ENCODE measurements at places on chromosomes 16 and 17.
A peak's percentile ranks its signal among the peaks of the same experiment; 100 is the strongest.

DNA sequence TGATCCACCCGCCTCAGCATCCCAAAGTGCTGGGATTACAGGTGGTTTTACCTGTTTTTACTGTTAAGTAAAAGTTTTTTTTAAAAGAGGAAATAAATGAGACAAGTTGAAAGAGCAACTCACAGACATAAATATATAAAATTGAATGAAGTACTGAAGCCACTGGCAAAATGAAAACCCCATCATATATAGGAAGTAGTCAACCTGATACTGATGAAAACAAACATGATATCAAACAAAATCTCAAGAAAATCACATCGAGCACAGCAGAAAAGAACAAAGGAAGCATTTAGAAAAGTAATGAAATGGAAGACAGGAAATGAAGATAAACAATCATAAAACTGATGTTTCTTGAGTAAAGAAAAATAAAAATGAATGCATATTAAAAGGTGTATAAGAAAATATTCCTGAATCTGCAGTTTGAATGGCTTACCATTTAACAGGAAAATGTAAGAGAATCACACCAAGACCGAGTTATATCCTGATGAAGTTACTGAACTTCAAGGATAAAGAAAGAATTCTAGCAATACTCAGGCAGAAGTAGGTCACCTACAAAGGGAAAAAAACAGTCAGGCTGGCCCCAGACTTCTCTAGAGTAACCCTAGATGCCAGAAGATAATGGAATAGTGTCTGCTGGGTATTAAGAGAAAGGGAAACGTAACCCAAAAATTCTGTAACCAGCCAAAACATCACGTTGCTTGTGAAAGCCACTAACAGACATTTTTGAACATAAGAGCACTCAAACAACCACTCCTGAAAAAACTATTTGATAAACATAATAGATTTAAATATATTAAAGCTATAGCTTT, 31.5 kb downstream of the UBE2G1 start:
- peak; percentile 33 for DNase-seq

- no peak for DNase-seq
Observed at GRCh38 chr17:74633326-74633725, 9.8 kb upstream of the CD300E start.

DNA sequence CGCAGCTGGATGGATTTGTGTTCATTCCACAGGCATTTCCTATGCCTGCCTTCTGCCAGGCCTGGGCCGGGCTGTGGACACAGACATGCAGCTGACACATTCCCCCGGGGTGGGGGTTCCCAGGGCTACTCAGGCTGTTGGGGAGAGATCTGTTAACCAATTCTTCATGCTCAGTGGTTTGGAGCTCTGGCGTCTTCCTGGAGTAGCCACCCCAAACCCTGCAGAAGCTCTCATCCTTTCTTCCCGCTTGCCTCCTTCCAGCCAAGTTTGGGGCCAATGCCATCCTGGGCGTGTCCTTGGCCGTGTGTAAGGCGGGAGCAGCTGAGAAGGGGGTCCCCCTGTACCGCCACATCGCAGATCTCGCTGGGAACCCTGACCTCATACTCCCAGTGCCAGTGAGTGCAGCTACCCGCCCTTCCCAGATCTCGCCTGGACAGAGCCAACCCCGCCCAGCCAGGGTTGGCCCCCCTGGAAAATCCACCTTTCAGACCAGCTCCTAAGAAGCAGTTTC, 2.6 kb downstream of the ENO3 start:
- DNase-seq: no peak

DNA sequence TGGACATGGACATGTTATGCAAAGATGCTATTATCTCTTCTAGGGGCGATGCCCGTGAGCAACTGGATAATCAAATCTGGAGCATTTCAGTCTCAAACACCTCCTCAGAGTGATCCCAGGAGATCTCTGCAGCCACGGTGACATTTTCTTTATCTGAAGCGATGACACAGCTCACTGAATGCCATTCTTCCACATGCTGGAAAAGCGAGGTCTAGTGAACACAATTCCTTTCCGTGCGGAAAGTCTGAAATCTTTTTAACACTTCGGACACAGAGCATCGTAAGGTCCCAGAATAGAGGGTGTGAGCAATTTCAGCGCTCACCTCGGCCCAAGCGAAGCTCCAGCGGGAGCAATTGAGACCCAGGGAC, 531 bp upstream of the HASPIN start:
- no peak for DNase-seq

DNA sequence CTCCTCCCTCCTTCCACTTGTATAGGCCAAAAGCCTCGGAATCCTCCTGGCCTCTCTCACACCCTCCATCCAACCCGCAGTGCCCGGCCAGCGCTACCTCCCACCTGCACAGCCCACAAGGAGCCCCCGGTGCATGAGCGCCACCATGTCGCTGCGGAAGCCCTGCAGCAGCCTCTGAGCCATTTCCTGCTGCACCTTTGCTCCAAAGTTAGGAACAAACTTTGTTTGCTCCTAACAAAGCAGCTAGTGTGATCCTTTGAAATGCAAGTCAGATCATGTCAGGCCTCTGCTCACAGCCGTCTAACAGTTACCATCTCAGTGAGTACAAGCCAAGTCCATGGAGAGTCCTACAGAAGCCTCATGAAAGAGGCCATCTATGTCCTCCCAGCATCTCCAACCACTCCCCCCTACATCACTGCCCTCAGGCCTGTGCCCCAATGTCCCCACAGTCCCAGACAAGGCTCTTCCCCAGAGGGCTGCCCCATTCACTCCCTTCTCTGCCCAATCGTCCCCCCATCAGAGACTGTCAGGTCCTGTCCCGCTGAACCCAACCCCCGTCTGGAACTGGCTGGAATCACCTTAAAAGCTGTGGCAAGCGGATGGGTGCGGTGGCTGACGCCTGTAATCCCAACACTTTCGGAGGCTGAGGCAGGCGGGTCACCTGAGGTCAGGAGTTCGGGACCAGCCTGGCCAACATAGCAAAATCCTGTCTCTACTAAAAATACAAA, 7.5 kb downstream of the DCAKD start:
- DNase-seq: no peak

- no peak for DNase-seq
Observed at GRCh38 chr17:81825841-81826466, 7.1 kb downstream of the MCRIP1 start.

- DNase-seq: no peak
Observed at GRCh38 chr17:29066047-29066446, 23.1 kb downstream of the PIPOX start.

DNA sequence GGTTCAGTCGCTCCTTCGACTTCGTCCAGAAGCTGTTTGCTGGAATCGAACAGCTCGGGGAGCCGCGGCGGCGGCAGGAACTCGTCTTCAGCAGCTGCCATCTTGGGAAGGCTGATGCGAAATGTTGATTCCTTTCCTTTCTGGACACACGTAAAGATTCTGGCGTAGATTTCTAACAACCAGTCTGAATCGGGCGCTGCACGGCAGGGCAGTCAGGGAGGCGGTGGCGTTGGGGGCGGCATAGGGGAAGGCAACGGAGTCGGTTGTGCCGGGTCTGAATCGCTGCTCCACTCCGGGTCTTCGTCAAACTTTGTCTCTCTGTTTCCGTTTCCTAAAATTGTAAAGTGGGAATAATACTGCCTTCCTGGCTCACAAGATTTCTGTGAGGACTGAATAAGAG, 30.3 kb downstream of the TEX14 start:
- DNase-seq: no peak

DNA sequence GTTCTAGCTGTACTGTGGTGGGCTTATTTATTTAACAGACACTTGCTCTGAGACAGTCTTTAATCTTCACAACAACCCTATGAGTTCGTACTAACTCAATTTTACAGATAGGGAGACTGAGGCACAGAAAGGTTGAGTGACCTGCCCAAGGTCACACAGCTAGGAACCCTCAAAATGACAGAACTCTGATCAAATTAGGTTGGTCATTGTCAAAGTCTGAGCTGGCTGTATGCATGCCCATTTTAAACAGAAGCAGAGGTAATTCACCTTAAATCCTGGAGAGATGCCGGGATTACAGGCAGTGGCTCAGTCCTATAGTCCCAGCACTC, 24.9 kb downstream of the LAT start:
- DNase-seq: no peak

DNA sequence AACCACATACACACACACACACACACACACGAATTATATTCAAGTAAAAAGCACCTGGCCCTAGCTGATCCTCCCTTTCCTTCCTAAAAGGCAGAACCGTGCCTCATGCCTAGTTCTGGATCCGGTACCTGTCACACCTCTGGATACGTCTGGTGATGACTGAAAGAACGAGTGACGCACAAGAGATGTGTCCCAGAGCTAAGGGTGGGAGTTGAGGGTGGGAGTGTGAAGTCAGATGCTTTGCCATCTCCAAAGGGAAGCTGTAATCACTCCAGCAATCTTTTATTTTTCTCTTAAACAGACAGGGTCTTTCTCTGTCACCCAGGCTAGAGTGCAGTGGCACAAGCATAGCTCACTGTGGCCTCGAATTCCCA, 26.5 kb upstream of the GSG1L start:
- no peak for DNase-seq

DNA sequence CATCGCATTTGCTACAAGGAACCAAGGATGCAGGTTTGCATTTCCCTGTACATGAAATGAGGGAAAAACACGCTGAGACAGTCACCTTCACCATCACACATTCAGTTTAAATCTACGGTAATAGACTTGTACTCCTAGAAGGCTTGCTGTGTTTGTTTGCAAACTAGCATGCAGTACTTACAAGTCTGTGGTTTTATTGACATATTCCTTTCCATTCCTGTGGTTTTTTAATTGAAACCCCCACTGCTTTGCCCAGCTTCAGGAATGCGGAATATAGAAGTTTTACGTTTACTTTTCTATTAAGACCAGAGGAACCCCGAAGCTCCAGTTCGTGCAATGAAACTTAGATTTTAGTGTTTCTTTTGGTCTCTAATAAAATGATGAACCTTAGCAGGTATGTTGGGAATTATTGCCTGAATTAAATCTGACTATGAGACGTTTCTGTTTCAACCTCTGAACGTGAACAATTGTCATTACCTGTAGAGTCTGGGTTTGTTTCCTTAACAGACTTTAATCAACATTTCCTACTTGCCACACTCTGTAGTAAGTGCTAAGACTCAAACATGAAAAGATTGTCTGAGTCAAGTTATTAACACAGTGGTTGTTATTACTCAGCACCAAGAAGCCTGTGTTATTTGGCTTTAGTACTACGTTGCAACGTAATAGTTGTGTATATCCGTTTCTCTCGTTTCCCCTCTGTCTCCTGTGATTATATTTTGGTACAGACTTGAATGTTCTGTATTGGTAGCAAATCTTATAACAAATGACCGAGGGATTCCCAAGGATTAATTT, 793.3 kb upstream of the GOT2 start:
- no peak for DNase-seq

- no peak for DNase-seq
Observed at GRCh38 chr16:87311387-87311786, 5.8 kb downstream of the C16orf95 start.

GRCh38 chr17:46144246-46144645, 49.0 kb downstream of the KANSL1 start:
- DNase-seq: no peak

- DNase-seq: no peak
Observed at GRCh38 chr16:25488435-25488834, 203.3 kb upstream of the HS3ST4 start.

GRCh38 chr16:14364386-14365199, 265.5 kb downstream of the PARN start:
- DNase-seq: no peak

GRCh38 chr17:68346448-68346847, 55.2 kb downstream of the ARSG start:
- DNase-seq: peak; percentile 67

- peak; percentile 59 for DNase-seq
Observed at GRCh38 chr17:32111141-32111771, 31.0 kb upstream of the RHOT1 start.

GRCh38 chr16:9977333-9977897, 204.8 kb downstream of the GRIN2A start:
- no peak for DNase-seq

DNA sequence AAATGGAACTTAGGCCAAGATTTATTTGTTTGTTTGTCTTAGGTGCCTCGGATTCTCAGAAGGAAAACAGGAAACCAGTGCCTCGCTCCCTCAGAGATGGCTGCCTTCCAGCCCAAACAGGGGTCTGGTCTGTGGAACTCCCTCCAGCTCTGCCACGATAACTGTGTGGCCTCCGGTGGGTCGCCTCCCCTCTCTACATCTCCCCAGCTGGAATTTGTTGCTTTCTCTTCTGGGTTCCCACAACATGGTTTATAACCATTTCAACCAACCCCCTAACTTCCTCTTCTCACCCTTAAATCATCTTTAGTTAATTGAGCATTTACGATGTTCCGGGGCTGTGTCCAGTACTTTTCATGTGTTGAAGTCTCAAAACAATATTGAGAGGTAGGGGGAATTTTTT, 30.9 kb upstream of the PLLP start:
- DNase-seq: no peak

DNA sequence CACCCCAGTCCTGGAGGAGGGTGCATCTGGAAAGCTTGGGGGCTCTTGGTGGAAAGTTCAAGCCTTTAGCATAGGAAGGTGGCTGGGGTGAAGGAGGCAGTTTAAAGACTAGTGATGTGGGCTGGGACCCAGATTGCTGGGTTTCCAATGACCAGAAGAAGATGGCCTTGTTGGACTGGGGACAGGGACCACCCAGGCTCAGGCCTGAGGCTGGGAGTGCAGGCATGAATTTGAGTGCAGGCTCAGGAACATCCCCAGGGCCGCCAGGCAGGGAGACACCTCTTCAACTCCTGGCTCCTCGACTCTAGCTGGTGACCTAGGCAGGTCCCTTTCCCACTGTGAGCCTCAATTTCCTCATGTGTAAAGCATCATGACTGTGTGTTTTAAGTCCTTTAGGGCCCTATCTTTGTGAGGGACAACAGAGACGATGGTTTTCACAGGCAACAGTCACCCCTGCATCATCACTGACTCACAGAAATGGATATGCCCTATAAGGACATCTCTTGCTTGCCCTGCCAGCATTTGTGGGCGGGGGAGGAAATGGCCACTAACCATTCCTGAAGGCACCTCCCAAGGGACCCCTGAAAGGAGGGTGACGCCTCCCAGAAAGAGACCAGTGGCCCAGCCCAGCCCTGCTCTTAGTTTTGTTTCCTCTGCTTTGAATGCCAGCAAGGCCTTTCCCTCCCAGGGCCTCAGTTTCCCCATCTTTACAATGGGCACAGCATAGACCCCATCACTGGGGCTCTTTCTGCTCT, 11.1 kb downstream of the NLRC5 start:
- DNase-seq: peak; percentile 52

DNA sequence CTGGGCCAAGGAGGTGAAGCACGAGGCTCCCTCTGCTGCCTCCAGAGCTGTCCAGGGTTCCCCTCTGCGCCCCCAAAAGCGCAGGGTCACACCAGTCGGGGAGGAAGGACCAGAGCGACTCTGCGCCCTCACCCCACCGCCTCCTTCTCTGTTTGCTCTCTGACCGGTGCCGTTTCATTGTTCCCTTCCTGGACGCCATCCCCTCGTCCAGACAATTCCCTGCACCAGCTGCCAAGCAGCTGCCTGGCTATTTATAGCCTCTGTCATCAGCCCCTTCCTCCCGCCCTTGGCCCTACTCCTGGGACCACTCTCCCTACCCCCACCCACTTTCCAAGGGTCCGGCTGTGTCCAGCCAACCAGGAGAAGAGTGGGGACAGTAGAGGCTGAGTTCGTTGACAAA, 68.8 kb upstream of the CREBBP start:
- DNase-seq: no peak

- no peak for DNase-seq
Observed at GRCh38 chr17:5813357-5813756, 229.0 kb upstream of the NLRP1 start.

GRCh38 chr17:1174263-1174880, 5.4 kb downstream of the ABR start:
- DNase-seq: no peak

Measured in CD4-positive, alpha-beta T cell treated with Interferon alpha-2 for 1 hour (primary cell).